ENCODE measurements at places on chromosomes 11 and 22. TPM values are rescaled to one million over a fixed set of nuclear protein-coding genes. Genes with fewer than 3 reads are reported as not detected.

Gene FADS2
- total RNA-seq: 75.1 TPM

Gene PATL1
- 35.9 TPM for total RNA-seq

Gene DEUP1
- total RNA-seq: not detected

Gene MS4A6E
- total RNA-seq: not detected

Gene HMOX1
- 54.0 TPM for total RNA-seq

Gene TNNT3
- total RNA-seq: 0.43 TPM

GRCh38 chr22:19387038-19387437 is 44.5 kb downstream of the HIRA start:
- H3K36me3 ChIP-seq: peaks cover 98% of the 10 kb centered on the region
- no peak for DNase-seq
- H3K27ac ChIP-seq: no peak overlapping the region

DNA sequence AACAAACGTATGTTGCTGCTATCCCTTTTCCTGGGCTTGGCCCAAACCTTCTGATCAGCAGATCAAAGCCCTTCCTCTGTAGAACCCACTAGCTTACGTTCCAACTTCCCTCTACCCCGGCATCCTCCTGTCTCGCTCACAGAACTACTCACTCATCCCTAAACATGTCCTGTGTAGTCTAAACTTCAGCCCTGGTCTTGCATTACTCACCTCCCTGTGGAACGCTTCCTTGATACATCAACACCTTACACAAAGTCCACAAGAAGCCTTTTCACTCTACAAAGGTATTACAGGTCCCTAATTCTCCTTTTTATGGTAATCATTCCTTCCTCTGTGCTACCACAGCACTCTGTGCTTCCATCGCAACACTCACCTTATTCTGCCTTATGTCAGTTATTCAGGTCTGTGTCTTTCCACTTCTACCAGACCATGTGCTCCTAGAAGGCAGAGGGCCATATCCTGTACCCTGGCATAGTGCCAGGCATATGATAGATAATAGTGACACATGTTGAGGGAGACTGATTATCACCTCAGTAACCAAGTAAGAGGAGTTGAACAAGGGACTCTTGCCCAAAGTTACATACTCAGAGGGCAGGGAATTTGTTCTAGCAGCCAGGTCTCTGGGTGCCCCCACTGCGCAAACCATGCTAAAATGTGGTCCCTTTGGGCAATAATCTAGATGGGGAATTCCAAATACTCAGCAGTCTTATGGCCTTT is 41.6 kb downstream of the USP35 start:
- no peak overlapping the region for H3K4me3 ChIP-seq
- H3K27me3 ChIP-seq: no peaks in the 10 kb centered on the region
- no peak overlapping the region for H3K27ac ChIP-seq

DNA sequence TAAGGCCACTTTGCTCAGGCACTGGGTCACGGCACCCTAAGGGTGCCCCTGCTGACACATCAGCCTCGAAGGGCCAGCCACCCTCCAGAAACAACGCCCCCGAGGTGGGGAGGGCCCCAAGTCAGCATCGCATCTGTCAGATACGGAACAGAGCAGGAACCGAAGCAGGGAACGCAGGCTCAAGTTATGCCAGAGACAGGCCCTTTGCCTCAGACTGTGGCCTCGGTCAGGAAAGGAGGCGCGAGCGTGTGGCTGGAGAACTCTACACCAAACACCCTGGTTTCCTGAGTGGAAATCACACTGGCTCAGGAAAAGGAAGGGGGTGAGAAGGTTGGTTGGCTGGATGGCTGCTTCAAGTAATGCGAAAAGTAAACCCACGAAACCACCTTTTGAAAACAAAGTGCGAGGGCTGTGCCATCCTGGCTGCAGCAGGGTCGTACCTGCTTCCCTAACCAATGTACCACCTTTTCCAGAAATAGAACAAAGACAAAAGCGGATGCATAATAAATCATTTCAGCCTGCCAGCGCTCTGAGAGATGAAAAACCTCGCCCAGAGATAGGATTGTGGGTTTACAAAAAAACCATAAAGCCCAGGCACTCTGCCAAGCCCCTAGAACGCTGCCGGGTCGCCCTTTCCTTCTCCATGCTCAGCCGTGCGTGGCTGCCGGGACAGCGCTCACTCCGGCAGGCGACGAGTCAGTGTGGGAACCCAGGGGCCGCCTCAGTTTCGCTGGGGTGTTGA is 38.6 kb downstream of the TRMU start:
- no peak overlapping the region for H3K27ac ChIP-seq
- H3K27me3 ChIP-seq: no peaks in the 10 kb centered on the region
- H3K36me3 ChIP-seq: no peaks in the 10 kb centered on the region
- H3K4me1 ChIP-seq: peaks cover 8% of the 10 kb centered on the region

- peak overlapping the region; percentile 2 for H3K4me3 ChIP-seq
- H3K4me1 ChIP-seq: peaks cover 10% of the 10 kb centered on the region
- DNase-seq: no peak
- H3K36me3 ChIP-seq: no peaks in the 10 kb centered on the region
- H3K27ac ChIP-seq: peak overlapping the region; percentile 60
These were observed 225.5 kb upstream of the POU2AF2 start for GRCh38 chr11:111019871-111020670.

DNA sequence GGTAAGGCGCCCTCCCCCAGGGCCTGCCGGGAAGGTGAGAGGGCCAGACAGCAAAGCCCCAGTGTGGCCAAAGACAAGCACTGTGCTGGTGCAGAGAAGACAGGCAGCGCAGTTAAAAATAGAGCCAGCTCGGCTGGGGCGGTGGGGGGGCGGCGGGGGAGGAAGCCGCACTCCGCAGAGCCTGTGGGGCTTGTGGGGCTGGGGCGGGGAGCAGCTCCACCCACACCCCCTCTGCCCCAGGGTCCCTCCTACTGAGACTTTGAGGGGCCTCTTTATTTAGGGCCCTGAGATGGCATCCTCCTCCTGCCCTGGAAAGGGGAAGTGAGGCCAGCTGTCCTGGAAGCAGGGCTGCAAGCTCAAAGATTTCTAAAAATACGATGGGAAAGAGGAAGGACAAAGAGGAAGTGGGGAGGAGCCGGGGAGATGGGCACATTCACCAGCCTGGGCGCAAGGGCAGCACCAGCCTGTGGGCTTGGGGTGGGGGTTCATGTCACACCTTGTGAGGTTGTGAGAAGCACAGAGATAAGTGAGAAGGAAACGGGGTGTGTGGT is 2.6 kb downstream of the CYTH4 start:
- peak overlapping the region; percentile 79 for H3K27ac ChIP-seq
- H3K4me3 ChIP-seq: peak overlapping the region; percentile 59
- DNase-seq: peak; percentile 76
- H3K27me3 ChIP-seq: peaks cover 14% of the 10 kb centered on the region
- peaks cover 7% of the 10 kb centered on the region for H3K4me1 ChIP-seq
- H3K36me3 ChIP-seq: no peaks in the 10 kb centered on the region

- no peak for DNase-seq
- H3K27me3 ChIP-seq: no peaks in the 10 kb centered on the region
- H3K36me3 ChIP-seq: no peaks in the 10 kb centered on the region
- H3K4me1 ChIP-seq: no peaks in the 10 kb centered on the region
These were observed 63.1 kb downstream of the SOX6 start for GRCh38 chr11:16293204-16293681.

- no peaks in the 10 kb centered on the region for H3K4me1 ChIP-seq
- H3K27me3 ChIP-seq: no peaks in the 10 kb centered on the region
- no peak overlapping the region for H3K4me3 ChIP-seq
- H3K36me3 ChIP-seq: no peaks in the 10 kb centered on the region
- no peak for DNase-seq
These were observed 18.8 kb downstream of the XKR3 start for GRCh38 chr22:16806401-16806800.

- H3K4me1 ChIP-seq: peaks cover under 1% of the 10 kb centered on the region
- H3K4me3 ChIP-seq: no peak overlapping the region
- no peaks in the 10 kb centered on the region for H3K27me3 ChIP-seq
- DNase-seq: no peak
- no peak overlapping the region for H3K27ac ChIP-seq
These were observed 47.0 kb upstream of the PLET1 start for GRCh38 chr11:112307616-112308015.

- no peak overlapping the region for H3K4me3 ChIP-seq
- DNase-seq: no peak
- no peaks in the 10 kb centered on the region for H3K36me3 ChIP-seq
These were observed 488.3 kb downstream of the INSC start for GRCh38 chr11:15602785-15603567.

DNA sequence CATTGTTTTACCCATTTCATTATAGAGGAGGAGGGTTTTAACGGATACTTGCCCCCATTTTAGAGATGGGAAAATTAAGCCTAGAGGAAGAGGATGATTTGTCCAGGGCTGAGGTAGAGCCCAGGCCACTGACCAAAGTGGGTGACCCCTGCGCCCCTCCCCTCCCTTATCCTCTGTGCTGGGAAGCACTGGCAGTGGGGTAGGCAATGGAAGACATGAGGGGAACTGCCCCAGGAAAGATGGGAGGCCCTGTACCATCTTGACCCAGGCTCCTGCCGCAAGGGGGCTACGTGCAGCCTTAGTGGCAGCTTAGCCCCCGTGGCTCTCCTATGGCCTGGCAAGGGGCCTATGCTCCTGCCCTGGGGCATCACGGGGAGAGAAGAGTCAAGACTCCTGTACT is 76.4 kb upstream of the MYOD1 start:
- peak; percentile 48 for DNase-seq
- H3K4me3 ChIP-seq: no peak overlapping the region
- H3K27ac ChIP-seq: no peak overlapping the region
- no peaks in the 10 kb centered on the region for H3K36me3 ChIP-seq

GRCh38 chr11:64339754-64340408 is at the start of gene CCDC88B:
Gene CCDC88B (plus strand): TSS chr11:64340204. CDS start chr11:64340267, 63 bp downstream.
- no peaks in the 10 kb centered on the region for H3K36me3 ChIP-seq
- peak within 1 kb of the TSS; percentile 39 for H3K4me3 ChIP-seq
- peak within 1 kb of the TSS; percentile 58 for H3K27ac ChIP-seq
- peaks cover 14% of the 10 kb centered on the region for H3K4me1 ChIP-seq
- H3K27me3 ChIP-seq: no peaks in the 10 kb centered on the region

All from upper lobe of right lung (tissue), 1 donor.